ENCODE measurements at places on chromosomes 16 and 17.

DNA sequence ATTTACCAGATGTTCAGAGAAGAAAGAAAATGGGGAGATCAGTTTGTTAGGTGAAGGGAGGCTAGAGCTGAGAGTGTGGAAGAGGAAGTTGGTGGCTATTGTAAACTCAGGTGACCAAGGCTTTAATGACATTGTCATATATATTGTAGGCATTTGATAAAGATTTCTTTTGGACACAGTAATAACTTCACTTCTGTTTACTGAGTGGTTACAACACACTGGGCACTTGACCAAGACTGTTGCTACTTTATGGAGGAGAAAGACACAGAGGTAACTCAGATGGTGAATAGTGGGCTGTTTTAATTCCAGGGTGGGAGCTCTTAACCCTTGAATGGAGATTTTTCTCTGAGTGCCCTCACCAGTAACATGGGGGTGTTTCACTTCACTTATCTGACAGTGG, 46.0 kb downstream of the TNRC6A start:
- DNase-seq = no peak

DNA sequence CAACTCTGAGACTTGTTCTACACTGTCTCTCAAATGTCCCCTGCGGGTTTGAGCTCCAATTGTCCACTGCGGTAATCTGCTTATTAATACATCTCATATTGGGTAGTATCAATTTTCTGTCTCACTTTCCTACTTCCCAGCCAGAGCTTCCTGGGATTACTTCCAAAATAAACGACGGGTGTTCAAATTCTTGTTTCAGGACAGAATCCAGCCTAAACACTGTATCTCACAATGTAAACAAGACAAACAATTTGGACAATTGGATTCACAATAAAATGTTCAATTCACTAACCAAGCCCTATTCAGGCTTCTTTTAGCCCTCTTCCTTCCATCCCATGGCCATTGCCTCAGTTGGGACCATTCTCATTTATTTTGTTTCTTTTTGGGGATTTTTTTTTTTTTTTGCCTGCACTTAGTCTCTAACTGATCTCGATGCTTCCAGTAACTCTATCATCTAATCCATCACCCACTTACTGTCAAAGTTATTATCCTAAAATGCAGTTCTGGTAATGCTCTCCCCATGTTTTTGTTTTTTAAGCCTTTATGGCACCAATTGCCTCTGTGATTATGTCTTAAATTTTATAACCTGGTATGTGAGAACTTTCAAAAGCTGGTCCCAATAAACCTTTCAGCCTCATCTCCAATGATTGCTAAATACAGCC, 2.0 kb upstream of the VAT1L start:
- DNase-seq = no peak

- no peak for DNase-seq
Measured at GRCh38 chr16:31130899-31131298, 4.6 kb downstream of the PRSS8 start.

GRCh38 chr16:57190136-57190535, 4.0 kb downstream of the RSPRY1 start:
- no peak for DNase-seq

GRCh38 chr16:23868136-23868535, 32.4 kb downstream of the PRKCB start:
- no peak for DNase-seq

DNA sequence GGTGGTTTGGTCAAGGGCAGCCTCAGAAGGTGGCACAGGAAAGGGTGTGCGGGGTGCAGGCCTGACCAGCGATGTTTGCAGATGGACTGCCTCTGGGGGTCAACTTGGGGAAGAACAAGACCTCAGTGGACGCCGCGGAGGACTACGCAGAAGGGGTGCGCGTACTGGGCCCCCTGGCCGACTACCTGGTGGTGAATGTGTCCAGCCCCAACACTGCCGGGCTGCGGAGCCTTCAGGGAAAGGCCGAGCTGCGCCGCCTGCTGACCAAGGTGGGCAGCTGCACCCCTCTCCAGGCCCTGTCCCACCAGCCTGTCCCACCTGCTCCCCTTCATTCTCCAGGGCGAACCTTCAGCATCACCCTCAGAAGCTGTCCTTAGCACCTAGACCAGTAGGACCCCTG, 12.5 kb downstream of the DHODH start:
- DNase-seq = no peak

DNA sequence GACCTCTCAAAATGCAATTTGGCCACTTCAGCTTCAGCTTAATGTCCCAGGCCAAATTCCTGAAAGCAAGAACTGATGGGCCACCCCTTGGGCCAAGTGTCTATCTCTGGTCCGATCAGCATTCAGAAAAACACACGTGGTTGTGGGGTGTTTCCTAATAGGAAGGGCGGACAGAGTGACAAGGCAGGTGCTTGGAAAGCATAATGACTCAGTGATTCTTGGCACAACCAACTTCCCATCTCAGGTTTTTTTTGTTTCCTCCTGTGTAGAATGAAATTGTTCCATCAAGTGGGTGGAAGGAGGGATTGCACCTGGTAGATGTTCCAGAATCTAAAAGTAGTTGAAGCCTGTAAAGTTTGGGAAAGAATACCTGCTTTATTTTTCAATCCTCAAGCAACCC, 155.6 kb downstream of the HS3ST2 start:
- DNase-seq = no peak

GRCh38 chr17:60678118-60678444, 430 bp downstream of the BCAS3 start:
- DNase-seq = no peak

DNA sequence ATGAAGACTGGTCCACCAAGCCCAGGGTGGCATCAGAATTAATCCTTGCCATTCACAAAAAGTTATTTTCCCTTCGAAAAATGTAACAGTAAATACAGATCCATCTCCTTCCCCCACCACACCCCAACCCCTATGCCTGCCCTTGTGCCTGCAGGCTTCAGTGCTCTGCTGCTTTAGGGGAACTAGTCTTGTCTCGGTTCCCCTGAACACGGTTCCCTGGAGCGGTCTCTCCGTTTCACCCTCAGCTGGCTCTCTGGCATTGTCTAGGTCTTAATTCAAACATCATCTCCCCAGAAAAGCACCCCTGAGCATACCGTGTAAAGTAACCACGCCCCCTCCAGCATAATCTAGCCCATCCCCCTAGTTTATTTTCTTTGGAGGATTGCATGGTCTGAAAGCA, 25.8 kb downstream of the EMP2 start:
- no peak for DNase-seq

GRCh38 chr16:85555719-85556455, 57.2 kb upstream of the GSE1 start:
- no peak for DNase-seq

DNA sequence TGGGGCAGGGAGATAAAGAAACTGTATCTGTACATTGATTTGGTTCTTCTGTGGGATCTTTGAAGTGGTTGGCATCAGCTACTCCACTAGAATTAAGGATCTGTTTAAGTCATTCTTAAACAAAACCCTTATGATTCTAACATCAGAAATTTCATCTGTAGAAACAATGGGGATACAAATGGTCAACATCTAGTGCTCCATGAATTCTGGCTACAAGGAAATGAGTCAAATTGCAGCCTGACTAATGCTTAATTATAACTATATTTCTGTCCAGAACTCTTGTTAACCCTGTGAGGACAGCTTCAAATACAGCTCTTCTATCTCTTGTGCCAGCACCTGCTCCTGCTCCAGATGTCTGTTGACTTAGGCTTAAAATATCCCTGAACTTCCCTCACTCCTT, 13.9 kb upstream of the GINS3 start:
- no peak for DNase-seq

GRCh38 chr16:14399378-14400284, 230.4 kb downstream of the PARN start:
- DNase-seq = no peak

DNA sequence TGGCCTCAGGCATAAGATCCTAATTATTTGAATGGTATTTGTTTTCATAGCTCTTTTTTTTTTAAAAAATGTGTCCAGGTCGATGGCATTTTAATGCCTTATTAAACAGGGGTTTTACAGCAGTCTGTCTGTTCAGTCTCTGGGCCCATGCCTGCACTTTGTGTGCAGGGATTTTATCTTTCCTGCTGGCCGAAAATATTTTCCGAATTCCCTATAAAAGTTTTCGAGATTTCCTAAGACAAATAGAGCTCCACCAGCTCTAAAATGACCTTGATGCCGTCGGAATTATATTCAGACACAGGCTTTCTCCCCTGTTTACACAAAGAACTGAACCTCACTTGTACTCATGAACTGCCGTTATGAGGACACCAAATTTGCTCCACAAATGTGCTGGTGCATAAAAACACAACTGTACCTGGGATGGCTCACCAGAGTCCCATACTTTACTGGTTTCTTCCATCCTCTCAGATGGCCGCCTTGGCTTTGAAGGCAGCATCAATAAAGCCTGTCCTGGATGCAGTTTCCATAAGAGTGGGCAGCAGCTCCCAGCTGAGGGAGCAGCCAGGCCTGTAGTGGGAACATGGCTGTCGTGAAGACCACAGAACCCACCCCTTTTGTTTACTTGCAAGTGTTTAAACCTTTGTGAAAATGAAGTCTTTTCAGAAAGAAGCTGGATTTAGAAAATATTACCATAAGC, 44.9 kb downstream of the TBX4 start:
- no peak for DNase-seq

DNA sequence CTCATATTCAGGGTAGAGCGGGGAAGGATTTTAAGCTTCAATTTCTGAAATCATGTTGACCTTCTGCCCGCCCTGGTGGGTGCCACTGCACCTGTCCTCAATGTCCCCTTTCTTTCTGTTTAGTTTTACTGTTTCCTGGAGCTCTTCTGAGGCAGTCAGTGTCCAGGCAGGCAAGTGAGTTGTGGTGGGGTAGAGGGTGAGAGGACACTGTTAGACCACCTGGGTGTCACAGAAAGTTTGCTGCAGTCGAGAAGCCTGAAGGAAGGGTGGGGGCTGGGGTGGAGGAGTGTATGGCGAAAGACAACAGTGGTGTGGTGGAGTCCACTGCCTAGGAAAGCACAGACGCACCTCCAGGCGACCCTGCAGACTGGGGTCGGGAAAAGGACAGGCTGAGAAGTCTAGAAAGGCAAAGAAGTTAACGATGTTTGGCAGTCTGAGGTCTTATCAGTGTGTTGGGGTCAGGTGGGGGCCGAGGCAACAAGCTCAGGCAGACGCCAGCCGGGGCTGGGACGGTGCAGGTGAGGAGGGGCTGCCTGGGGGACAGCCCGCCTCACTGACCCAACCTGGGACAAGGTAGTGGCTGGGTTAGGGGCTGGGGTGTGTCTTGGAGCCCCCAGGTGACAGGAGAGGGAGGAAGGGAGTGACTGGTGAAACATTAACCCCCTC, 23.3 kb upstream of the HOXB13 start:
- DNase-seq = no peak

GRCh38 chr17:58538811-58539409, 24.5 kb upstream of the MTMR4 start:
- DNase-seq = no peak

DNA sequence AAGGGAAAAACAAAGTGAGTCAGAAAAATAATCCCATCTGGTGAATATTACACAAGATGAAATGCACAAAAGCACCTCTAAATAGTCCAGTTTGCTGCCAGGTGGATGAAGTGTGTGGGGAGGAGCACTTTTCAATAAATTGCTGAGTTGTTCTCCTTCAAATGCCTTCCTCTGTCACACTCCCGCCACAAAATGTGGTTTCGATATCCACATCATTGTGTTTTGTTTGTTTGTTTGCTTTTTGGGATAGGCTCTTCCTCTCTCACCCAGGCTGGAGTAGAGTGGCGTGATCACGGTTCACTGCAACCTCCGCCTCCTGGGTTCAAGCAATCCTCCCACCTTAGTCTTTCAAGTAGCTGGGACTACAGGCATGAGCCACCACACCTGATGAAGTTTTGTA, 24.6 kb upstream of the SHISA9 start:
- no peak for DNase-seq

- DNase-seq = no peak
Measured at GRCh38 chr16:30740364-30741251, 7.6 kb upstream of the PHKG2 start.

GRCh38 chr17:74332017-74332650, 6.1 kb downstream of the KIF19 start:
- DNase-seq = no peak

- no peak for DNase-seq
Measured at GRCh38 chr17:50388728-50389127, 8.6 kb downstream of the LRRC59 start.

- DNase-seq = no peak
Measured at GRCh38 chr17:22090263-22090935, 398.1 kb downstream of the KCNJ18 start.

GRCh38 chr17:78725448-78726021, 56.5 kb downstream of the CYTH1 start:
- no peak for DNase-seq

DNA sequence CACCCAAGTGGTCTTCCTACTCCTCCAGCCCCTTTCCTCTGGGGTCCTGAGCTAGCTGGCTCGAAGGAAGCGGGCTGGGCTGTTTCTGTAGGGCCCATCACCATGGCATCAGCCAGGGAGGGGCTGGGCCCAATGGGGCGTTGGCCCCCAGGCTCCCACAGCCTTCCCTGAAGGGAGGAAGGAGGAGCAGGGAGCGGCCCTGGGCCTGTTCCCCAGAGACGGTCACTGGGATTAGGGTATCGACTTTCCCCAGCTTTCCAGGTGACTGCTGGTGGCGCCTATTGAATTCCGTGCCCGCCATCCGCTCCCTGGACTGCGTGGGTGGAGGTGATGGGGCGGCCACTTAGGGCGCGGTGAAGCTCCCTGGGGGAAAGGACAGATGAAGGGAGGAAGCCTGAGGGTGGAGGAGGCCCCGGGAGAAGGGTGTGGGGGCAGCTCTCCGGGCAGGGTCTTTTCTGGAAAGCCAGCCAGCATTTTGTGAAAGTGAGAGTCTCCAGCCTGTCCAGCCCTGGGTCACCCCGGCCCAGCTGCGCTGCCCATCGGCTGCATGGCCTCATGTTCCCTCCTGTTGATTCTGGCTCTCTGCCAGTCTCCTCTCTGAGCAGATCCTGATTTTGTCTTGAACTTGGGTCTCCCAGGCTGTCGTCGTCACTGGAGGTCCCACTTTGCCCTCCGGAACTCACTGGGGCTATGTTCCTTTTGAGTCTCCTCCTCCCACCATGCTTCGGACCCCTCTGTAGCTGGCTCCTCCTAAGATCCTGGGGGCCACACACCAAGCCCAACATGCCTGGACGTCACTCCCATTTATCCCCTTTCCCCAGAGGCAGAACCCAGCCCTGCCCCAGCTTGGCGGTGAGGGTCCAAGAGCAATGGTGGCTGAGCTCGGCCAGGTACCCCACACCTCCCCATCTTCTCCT, 9.8 kb downstream of the NHERF1 start:
- no peak for DNase-seq

- DNase-seq = no peak
Measured at GRCh38 chr16:1374418-1375297, 22.9 kb downstream of the GNPTG start.

GRCh38 chr16:13168091-13168572, 266.7 kb downstream of the SHISA9 start:
- no peak for DNase-seq

- DNase-seq = no peak
Measured at GRCh38 chr16:68995011-68995504, 110.4 kb upstream of the HAS3 start.

GRCh38 chr17:68599091-68599490, 2.1 kb downstream of the FAM20A start:
- DNase-seq = no peak

DNA sequence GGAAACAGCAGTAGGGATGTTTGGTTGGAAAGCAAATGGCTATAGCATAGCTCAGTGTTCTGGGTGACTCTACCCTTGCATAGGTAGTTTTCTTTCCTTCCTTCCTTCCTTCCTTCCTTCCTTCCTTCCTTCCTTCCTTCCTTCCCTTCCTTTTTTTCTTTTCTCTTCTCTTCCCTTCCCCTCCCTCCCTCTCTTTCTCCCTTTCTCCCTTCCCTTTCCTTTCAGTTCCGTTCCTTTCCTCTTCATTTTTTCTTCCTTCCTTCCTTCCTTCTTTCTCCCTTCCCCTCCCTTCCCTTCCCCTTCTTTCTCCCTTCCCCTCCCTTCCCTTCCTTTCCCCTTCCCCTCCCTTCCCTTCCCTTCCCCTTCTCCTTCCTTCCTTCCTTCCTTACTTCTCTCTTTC, 31.3 kb downstream of the GDE1 start:
- no peak for DNase-seq
